Trophoblast cell (in vitro differentiated cells and primary cell): ENCODE measurements at places on chromosomes 4 and X.

GRCh38 chrX:38484607-38485498, 76.5 kb upstream of the TSPAN7 start:
- H3K27me3 ChIP-seq: no peaks in the 10 kb centered on the region
- H3K27ac ChIP-seq: no peak overlapping the region
- no peaks in the 10 kb centered on the region for H3K4me1 ChIP-seq
- H3K36me3 ChIP-seq: no peaks in the 10 kb centered on the region
- H3K4me3 ChIP-seq: no peak overlapping the region
- no peak for DNase-seq

DNA sequence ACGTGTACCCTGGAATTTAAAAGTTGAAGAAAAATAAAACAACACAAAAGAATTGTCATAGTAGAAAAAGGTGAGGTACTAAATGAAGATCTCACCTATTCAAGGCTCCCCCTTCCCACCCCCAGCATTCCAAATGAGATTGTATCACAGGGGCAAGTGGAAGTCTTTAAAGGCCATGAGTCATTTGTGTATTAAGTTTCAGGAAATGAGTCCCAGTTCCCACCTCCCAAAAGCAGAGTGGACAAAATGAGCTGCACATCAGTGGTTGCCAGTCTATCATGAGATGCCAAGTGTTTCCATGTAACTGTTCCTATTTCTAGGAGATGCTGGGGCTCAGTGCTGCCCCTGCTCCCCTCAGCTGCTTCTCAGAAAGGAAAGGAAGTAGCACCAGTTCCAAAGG, 20.1 kb downstream of the ARHGEF9 start:
- H3K4me3 ChIP-seq: no peak overlapping the region
- H3K36me3 ChIP-seq: no peaks in the 10 kb centered on the region
- no peak for DNase-seq
- no peak overlapping the region for H3K27ac ChIP-seq

DNA sequence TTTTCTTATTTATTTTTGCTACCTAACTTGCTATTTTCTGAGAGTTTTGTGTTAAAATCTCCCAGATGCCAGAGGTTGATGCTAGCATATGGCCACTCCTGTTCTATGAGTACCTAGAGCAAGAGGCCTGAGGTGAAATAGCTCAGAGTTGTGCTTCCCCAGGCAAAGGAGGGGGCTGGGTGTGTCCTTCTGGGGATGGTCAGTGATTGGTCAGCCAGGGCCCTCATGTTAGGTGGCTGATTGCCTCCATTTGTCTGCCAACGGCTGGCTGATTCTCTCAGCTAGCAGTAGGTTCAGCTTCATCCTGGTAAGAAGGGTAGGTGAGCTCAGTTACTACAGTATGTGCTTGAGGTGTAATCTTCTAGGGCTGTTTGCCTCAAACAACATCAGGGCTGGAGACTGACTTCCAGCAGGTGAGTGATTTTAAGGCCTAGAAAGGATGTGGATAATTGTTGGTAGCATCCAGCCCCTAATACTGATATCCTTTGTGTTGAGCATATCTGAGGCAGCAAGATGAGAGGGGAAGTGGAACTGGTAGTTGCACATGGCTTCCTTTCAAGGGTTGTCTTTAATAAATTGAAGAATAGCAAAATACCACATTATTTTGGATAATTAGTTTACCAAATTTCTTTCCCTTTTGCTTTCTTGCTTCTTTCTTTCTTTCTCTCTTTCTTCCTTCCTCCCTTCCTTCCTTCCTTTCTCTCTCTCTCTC, 62.5 kb upstream of the RHOH start:
- no peaks in the 10 kb centered on the region for H3K4me1 ChIP-seq
- H3K27me3 ChIP-seq: no peaks in the 10 kb centered on the region
- DNase-seq: no peak
- peaks cover 7% of the 10 kb centered on the region for H3K36me3 ChIP-seq
- H3K4me3 ChIP-seq: no peak overlapping the region
- H3K27ac ChIP-seq: no peak overlapping the region

- no peaks in the 10 kb centered on the region for H3K36me3 ChIP-seq
- no peaks in the 10 kb centered on the region for H3K27me3 ChIP-seq
- DNase-seq: peak; percentile 88
Measured at GRCh38 chr4:10746371-10747171, 62.0 kb upstream of the CLNK start.

GRCh38 chr4:76476571-76476970, 41.5 kb downstream of the SHROOM3 start:
- H3K4me1 ChIP-seq: no peaks in the 10 kb centered on the region
- peaks cover 3% of the 10 kb centered on the region for H3K36me3 ChIP-seq
- DNase-seq: peak; percentile 20
- no peaks in the 10 kb centered on the region for H3K27me3 ChIP-seq
- H3K4me3 ChIP-seq: no peak overlapping the region
- no peak overlapping the region for H3K27ac ChIP-seq

DNA sequence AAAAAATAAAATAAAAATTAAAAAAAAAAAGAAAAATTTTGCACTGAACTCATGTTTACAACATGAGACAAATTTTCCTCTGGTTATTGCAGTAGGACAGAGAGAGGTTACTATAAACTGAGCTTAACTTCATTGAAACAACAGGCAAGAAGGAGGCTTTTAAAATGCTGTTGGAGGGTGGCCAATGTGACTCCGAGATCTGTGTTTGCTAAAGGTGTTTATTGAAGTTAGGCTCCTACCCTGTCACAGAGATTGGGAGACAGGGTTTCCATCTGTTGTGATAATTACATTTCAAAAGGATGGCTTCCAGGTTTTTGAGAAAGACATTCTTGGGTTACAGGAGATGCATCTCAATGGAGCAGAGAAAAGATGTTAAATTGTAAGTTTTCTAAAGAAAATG, 370.5 kb upstream of the HS3ST1 start:
- DNase-seq: no peak
- no peak overlapping the region for H3K27ac ChIP-seq
- H3K27me3 ChIP-seq: no peaks in the 10 kb centered on the region
- no peak overlapping the region for H3K4me3 ChIP-seq
- no peaks in the 10 kb centered on the region for H3K4me1 ChIP-seq

DNA sequence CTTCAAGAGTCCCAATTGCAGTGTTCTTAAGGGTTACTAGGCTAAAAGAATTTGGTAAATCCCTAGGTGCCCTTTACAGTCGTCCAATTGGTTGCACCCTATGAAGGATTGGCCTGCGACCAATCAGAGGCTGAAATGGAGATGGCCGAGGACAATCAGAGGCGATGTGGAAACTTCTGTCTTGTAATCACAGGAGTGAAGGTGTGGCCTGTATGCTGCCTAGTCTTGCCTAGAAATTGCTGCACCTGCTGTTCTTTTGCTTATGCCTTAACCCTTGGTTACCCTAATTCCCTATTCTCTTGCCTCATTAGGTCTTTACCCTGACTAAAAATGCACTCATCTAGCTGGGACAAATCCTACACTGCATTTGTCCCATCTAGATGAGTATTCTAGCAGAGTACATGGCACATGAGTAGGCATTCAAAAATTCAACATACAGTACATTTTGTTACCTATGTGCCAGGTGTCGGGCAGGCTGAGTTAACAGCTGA, 1.0 kb upstream of the DCK start:
- no peak overlapping the region for H3K4me3 ChIP-seq
- no peak overlapping the region for H3K27ac ChIP-seq
- peaks cover 4% of the 10 kb centered on the region for H3K4me1 ChIP-seq
- H3K27me3 ChIP-seq: no peaks in the 10 kb centered on the region

DNA sequence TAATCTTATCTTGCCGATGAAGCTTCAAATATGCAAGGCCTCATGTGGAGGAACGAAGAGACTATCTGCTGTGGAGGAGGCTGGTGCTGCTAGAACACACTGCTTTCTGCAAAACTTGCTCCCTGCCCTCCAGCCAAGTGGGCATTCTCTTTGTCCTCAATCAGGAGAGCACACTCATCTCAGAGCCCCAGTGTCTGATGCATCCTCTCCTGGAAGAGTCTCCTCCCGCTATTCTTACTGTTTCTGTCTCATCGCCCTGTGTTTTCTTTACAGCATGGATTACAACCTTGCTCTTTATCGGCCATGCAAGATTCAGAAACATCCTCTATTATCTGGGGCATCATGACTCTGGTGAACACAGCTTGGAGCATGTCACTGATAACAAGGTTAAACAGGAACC, 68.2 kb upstream of the MTNR1A start:
- DNase-seq: no peak
- peaks cover 18% of the 10 kb centered on the region for H3K36me3 ChIP-seq
- peaks cover 11% of the 10 kb centered on the region for H3K4me1 ChIP-seq
- H3K27me3 ChIP-seq: no peaks in the 10 kb centered on the region

DNA sequence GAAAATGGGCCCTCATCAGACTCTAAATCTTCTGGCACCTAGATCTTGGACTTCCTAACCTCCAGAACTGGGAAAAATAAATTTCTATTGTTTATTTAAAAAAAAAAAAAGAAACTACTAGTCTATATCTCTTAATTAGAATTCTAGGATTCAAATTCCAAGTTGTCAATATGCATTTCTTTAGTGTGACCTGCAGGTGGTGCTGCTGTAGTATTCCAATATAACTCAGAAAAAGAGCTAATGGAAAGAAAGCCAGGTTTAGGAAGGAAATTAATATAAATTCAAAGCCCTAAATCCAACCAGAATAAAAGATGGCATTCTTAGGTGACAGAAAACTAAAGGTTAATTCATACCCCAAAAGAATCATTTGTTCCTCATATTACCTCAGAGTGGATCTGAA, 80.0 kb upstream of the NALF2 start:
- no peaks in the 10 kb centered on the region for H3K36me3 ChIP-seq
- H3K4me1 ChIP-seq: no peaks in the 10 kb centered on the region
- no peak overlapping the region for H3K4me3 ChIP-seq

GRCh38 chrX:112067601-112068000, 15.0 kb downstream of the TRPC5 start:
- H3K27me3 ChIP-seq: no peaks in the 10 kb centered on the region
- H3K36me3 ChIP-seq: no peaks in the 10 kb centered on the region
- DNase-seq: no peak

GRCh38 chrX:28718450-28718849, 131.2 kb downstream of the IL1RAPL1 start:
- H3K4me3 ChIP-seq: no peak overlapping the region
- no peak for DNase-seq
- no peaks in the 10 kb centered on the region for H3K36me3 ChIP-seq
- H3K4me1 ChIP-seq: no peaks in the 10 kb centered on the region

DNA sequence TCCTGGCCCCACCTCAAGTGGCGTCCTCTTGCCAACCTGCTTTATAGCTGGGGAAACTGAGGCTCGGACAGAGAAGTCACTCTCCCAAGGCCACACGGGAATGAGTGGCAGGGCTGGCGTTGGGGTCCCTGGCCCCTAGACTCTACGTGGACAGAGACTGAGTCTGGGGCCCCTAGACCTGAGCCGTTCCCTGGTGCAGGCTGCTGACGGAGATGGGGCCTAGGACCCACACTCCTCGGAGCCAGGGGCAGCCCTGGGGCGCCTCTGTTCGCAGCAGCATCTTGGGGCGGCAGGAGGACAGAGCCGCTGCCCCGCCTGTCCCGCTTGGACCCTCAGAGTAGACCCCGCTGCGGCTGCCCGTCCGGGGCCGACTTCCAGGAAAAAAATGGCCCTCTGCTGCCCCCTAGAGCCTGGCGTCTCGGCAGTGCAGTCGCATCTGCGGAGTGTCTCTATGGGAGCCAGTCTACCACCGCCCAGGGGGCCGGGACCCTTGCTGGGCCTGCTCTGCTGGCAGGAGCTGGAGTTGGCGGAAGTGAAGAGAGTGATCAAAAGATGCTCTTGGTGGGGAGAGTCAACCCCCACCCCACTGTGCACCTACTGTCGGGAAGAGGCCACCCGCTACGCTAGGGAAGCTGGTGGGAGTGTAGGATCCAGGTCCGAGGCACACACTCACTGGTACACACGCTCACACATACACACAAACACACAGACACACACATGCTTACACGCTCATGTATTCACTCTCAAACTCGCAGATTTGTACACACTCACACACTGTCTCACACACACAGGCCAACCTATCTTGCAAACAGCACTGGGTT, 220.1 kb downstream of the AFAP1 start:
- no peaks in the 10 kb centered on the region for H3K36me3 ChIP-seq
- H3K27ac ChIP-seq: no peak overlapping the region
- no peaks in the 10 kb centered on the region for H3K4me1 ChIP-seq
- peak; percentile 63 for DNase-seq

- H3K4me1 ChIP-seq: no peaks in the 10 kb centered on the region
- H3K27ac ChIP-seq: no peak overlapping the region
- no peak overlapping the region for H3K4me3 ChIP-seq
- no peaks in the 10 kb centered on the region for H3K36me3 ChIP-seq
- H3K27me3 ChIP-seq: no peaks in the 10 kb centered on the region
Measured at GRCh38 chrX:21745756-21746155, 12.2 kb downstream of the SMPX start.

GRCh38 chr4:106266201-106266600, 49.8 kb downstream of the TBCK start:
- no peaks in the 10 kb centered on the region for H3K27me3 ChIP-seq
- DNase-seq: peak; percentile 3
- H3K4me3 ChIP-seq: no peak overlapping the region
- H3K4me1 ChIP-seq: no peaks in the 10 kb centered on the region
- no peaks in the 10 kb centered on the region for H3K36me3 ChIP-seq
- no peak overlapping the region for H3K27ac ChIP-seq

GRCh38 chr4:17763931-17764330, 17.5 kb downstream of the FAM184B start:
- DNase-seq: no peak
- H3K4me3 ChIP-seq: no peak overlapping the region
- no peak overlapping the region for H3K27ac ChIP-seq
- H3K27me3 ChIP-seq: no peaks in the 10 kb centered on the region
- no peaks in the 10 kb centered on the region for H3K4me1 ChIP-seq

GRCh38 chrX:39381422-39381821, 580.2 kb downstream of the MID1IP1 start:
- no peaks in the 10 kb centered on the region for H3K27me3 ChIP-seq
- H3K4me3 ChIP-seq: no peak overlapping the region

GRCh38 chr4:113316879-113317278, 267.4 kb downstream of the ANK2 start:
- DNase-seq: no peak
- H3K27me3 ChIP-seq: no peaks in the 10 kb centered on the region
- no peaks in the 10 kb centered on the region for H3K4me1 ChIP-seq
- no peak overlapping the region for H3K27ac ChIP-seq

DNA sequence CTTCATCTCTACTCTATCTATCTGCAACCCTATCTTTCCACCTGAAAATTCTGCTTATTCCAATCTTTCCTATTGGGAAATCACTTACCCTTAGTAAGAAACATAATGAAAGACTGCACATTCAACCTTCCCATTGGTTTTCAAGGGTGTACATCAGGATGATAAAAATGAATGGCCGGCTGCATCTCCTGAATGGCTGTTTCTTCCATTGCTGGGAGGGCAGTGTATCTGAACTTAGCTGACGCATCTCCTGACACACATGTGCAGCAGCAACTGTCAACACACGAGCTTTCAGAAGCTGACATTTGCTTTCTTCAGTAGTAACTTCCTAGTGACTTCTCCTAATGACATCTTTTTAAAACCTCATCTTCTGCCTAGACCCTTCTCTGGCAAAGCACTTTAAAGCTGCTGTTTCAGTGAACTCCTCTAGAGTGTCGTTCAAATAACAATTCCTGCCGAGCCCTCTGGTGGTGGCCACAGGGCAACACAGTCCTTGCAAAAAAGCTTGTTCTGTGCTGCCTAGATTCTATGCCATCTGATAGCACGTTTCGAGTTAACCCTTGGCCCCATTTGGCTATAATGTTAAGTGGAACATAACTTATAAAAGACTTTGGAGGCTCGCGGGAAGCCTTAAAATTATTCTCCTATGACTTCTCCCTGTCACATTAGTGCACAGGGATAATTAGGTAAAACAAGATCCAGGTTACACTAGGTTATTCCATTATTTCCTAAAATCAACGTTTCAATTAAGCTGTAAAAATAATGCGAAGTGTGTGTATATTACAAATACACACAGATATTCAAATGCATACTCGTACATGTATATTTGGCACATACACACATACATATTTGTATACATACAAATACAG, 2340.7 kb downstream of the PCDH7 start:
- peak; percentile 26 for DNase-seq
- H3K27ac ChIP-seq: no peak overlapping the region
- H3K27me3 ChIP-seq: no peaks in the 10 kb centered on the region
- no peak overlapping the region for H3K4me3 ChIP-seq
- no peaks in the 10 kb centered on the region for H3K36me3 ChIP-seq
- H3K4me1 ChIP-seq: peaks cover 2% of the 10 kb centered on the region
